Pulmonary artery endothelial cell (primary cell): ENCODE measurements at places on chromosomes 7 and 10. TPM values are rescaled to one million over a fixed set of nuclear protein-coding genes. Genes with fewer than 3 reads are reported as not detected.

DNA sequence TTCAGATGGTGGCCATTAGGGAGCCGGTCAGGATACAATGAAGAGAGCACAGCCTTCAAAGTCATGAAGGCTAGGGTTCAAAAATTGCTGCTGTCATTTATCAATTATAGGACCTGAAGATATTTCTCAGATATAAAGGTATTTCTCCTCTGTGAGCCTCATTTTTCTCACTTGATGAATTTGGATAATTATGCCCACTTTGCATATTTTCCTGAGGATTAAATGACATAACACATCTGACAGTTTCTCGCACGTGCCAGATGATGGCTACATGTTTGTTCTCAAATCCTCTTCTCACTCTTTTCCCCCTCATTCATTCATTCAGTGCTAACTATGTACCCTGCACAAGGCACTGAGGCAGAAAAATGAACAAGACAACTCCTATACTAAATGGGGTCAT is 391.6 kb downstream of the INHBA start:
- DNase-seq, result no peak

Gene C7orf57
- total RNA-seq, result under 0.01 and 0.11 TPM in 2 replicates

Gene WIPF3
- not detected in 2 replicates for total RNA-seq

DNA sequence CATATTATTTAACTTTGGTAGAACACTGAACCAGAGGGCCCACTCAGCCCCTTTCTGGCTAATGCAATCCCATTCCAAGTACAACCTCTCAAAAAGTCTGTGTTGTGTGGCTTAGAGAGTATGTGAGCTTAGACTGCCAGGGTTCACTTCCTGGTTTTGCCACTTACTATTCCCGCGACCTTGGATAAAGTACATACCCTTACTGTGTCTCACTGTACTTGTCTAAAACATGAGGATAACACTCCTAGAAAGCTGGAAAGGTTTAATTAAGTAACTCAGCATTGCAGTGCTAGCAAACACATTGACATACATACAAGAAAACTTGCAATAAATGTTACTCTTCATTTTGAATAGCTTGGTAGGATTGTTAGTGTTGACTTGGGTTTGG is 215.8 kb downstream of the CHCHD3 start:
- no peak for DNase-seq

- DNase-seq, result no peak
These were observed 37.9 kb downstream of the JAZF1 start for GRCh38 chr7:28142650-28143049.

- no peak for DNase-seq
These were observed 2.0 kb downstream of the MRPL43 start for GRCh38 chr10:100985336-100985735.

DNA sequence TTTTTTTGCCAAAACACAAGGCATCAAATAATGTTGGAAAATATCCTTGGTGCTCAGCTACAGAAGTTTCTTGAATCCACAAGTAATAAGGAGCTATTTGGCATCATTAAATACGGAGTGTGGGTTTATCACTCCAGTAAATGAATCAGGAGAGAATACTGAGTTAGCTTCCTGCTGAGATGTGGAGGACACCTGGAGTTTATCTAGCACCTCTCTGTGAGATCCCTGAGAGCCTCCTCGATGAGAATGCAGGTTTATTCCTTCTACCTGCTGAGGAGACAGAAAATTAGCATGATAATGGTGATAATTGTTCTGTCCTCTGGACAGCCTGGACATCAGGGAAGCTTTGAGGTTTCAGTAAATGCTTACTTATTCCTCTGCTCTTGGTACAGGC is 40.5 kb downstream of the NRG3 start:
- no peak for DNase-seq

Gene ZSCAN25
- total RNA-seq, result 12.5 and 14.2 TPM in 2 replicates

- no peak for DNase-seq
These were observed 151.1 kb upstream of the CACNA2D1 start for GRCh38 chr7:82594665-82595064.

DNA sequence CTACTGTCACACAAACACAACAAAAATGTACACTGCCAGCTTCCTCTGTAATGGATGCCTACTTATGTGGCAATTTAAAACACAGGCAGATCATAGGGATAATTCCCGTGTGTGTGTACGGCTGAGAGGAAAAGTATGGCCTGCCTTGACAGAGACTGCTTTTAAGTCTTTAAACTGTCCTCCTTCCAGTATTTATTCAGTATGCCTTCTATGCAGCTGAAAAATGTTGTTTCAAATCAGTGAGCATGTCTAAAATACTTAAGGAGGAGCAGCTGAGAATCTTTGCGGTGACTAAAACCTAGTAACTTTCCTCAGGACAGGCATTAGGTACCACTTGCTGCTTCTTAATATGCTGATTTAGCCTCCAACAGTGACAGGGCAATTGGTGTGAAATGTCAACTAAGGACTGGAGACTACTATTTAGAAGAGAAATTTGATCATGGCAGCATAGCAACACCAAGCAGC is 126.3 kb downstream of the CACNA2D1 start:
- DNase-seq, result no peak

DNA sequence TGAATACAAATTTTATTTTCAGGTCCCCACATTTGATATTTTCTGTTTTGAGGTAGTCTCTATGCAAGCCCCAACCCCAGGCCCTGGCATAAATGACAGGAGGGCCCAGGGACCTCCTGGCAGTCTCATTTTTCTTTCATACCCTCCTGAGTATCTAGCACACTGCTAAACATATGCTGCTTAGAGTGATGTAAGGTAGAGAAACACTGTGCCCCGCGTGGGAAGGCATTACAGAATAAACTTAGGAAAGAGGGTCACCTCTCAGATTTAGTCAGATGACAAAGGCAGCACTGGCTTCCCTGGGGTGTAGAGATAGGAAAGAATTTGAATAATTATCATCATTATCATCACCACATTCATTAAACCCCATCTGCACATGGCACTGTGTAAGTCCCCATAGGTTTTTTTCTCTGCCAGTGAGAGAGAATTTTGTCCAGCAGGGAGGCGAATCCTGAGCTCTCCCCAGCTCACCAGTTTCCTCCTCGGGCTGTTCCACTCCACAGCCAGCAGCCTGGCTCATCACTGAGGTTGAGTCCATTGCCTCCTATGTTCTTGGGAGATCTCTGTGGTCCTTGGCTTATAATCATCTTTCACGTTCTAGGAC is 507.3 kb upstream of the GALNT17 start:
- DNase-seq, result no peak

Gene PTPRZ1
- not detected in 2 replicates for total RNA-seq

GRCh38 chr10:84415539-84416244 is 87.3 kb downstream of the CCSER2 start:
- no peak for DNase-seq

GRCh38 chr7:23964715-23965114 is 254.7 kb downstream of the STK31 start:
- DNase-seq, result no peak

Gene ADARB2
- total RNA-seq, result not detected in 2 replicates

- DNase-seq, result no peak
These were observed 210.4 kb downstream of the FAM107B start for GRCh38 chr10:14564268-14564744.
